ENCODE measurements at places on chromosomes 16 and 17. TPM values are rescaled to one million over a fixed set of nuclear protein-coding genes. Genes with fewer than 3 reads are reported as not detected.

The SOCS1 gene
- total RNA-seq: 1.4 TPM

The ESRP2 gene
- not detected for total RNA-seq

- peaks cover 49% of the 10 kb centered on the region for H3K4me1 ChIP-seq
- no peaks in the 10 kb centered on the region for H3K27me3 ChIP-seq
- peak overlapping the region; percentile 21 for H3K27ac ChIP-seq
- H3K36me3 ChIP-seq: peaks cover 5% of the 10 kb centered on the region
- no peak for DNase-seq
- H3K4me3 ChIP-seq: no peak overlapping the region
These were observed 13.7 kb downstream of the KRABD2 start for GRCh38 chr17:8362651-8363332.

DNA sequence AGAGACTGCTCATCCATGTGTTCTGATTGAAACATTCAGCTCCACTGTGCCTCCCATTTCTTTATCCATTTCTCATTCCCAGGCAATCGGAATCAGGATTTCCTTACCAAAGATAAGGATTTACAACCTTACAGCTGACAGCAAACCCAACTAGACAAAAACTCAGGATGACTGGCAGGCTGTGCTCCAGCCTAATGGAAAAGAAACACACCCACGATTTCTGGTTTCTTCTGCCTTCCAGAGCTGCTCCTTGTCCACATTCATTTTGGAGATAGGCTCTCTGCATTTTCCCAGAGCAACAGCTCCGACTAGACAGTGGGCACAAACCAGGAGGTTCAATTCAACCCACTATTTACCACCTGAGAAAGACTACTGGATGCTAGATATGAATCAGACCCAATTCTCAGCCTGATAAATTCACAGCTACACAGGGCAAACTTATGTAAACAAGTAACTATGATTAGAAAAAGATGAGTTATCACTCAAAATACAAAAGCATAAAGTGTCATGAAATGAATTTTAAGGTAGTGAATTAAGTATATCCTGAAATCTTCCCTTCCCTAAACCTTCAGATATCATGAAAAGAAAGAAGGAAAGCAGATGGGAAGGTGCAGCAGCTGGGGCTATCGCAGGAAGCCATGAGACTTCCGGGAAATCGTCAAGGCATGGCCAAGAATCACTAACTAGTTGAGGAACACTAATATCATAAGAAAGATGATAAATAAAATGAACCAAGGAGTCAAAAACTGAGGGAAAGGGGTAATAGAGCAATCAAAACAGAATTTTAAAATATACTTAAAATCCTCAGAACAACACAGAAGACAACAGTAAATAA lies 44.8 kb upstream of the CLEC18B start:
- H3K4me1 ChIP-seq: no peaks in the 10 kb centered on the region
- no peak for DNase-seq
- no peak overlapping the region for H3K27ac ChIP-seq
- no peak overlapping the region for H3K4me3 ChIP-seq

- no peak overlapping the region for H3K27ac ChIP-seq
- H3K4me3 ChIP-seq: no peak overlapping the region
- no peaks in the 10 kb centered on the region for H3K27me3 ChIP-seq
- no peaks in the 10 kb centered on the region for H3K36me3 ChIP-seq
- DNase-seq: no peak
These were observed 36.5 kb upstream of the DHRS7B start for GRCh38 chr17:21089933-21090901.

Data from heart left ventricle (tissue), 16 donors.